Astrocyte of the spinal cord (primary cell): ENCODE measurements at places on chromosomes 5 and 9.
A peak's percentile ranks its signal among the peaks of the same experiment; 100 is the strongest.

GRCh38 chr5:77990020-77990419 lies 213.9 kb upstream of the TBCA start:
- DNase-seq = no peak

- DNase-seq = no peak
These were observed 36.1 kb upstream of the COL5A1 start for GRCh38 chr9:134605351-134605965.

- DNase-seq = no peak
These were observed 61.0 kb downstream of the FBXO4 start for GRCh38 chr5:41985945-41986695.

- no peak for DNase-seq
These were observed 120.4 kb downstream of the EBF1 start for GRCh38 chr5:158979290-158979689.

- peak; percentile 96 for DNase-seq
These were observed 57.3 kb downstream of the ARSB start for GRCh38 chr5:78927657-78928282.

GRCh38 chr9:125889476-125890419 lies 142.6 kb downstream of the PBX3 start:
- DNase-seq = peak; percentile 57

DNA sequence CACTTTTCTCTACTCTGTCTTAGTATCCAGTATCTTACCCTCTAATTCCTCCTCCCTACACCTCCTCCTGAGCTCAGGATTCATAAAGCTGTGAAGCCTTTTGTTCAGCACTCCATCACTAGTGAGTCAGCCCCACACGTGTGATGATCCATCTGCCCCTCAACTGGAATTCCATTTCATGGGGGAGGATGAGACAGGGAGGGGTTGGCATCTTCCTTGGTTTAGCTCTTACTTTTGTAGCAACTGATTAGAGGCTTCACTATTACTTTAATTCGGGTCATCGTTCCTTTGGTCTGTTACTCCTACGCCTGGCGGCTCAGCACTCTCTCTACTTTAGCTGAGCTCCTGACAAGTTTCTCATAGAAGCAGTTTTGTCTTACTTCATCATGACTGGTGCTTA lies 11.8 kb downstream of the BTNL8 start:
- no peak for DNase-seq

DNA sequence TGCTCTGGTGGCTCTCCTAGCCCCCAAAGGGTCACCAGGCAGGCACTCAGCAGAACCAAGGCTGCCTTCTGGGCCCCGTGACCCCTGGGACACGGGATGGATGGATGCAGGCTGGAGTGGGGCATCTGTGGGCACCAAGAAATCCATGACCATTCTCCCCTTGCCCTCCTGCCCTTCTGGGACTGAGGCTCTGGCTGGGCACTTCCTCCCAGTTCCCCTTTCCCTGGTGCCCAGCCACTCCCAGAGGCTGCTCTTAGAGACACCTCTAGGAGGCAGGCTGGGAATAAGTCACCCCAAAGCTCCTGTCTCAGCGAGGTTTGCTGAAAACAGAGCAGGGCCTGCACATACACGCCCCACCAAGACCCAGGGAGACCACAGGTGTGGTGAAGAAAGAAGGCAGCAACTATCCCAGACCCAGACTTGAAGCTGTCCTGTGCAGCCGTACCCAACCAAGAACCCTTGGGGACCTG lies 943 bp downstream of the STING1 start:
- DNase-seq = no peak

DNA sequence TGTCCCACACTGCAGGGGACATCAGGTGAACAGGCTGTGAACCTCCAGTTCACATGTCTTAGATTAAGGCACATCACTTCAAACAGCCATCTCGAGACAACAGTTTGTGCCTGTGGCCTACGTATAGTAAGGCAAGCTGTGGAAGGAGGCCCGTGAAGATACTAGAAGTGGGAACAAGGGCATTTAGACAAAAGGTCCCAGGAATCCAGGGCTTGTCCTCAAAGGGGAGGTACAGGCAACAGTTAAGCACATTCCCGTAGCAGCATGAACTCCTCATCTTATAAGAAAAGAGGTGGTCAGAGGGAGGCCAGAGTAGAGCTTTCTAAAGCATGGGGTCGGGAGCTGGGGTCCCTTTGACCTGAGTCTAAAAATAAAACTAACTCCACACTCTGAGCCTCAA lies 122.5 kb upstream of the TRPM3 start:
- DNase-seq = no peak

GRCh38 chr5:98604721-98605425 lies 168.6 kb upstream of the RGMB start:
- DNase-seq = peak; percentile 87

DNA sequence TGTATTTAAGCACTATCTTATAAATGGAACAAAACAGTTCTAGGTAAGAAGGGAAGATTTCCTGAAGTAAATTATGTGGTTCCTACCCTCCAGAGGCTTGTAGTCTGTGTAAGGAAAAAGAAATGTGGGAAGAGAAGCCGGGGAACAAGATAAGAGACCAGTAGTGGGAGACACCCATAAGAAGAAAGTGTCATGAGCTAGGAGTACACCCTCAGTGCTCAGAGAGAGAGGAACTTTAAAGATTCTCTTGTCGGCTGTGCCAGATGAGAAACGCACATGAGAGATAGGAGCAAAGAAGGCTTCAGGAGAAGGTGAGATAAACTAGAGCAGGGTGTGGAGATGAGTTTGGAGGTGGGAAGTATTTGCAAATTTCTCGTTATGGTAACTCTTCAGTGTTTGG lies 18.1 kb downstream of the SLC36A1 start:
- DNase-seq = no peak

DNA sequence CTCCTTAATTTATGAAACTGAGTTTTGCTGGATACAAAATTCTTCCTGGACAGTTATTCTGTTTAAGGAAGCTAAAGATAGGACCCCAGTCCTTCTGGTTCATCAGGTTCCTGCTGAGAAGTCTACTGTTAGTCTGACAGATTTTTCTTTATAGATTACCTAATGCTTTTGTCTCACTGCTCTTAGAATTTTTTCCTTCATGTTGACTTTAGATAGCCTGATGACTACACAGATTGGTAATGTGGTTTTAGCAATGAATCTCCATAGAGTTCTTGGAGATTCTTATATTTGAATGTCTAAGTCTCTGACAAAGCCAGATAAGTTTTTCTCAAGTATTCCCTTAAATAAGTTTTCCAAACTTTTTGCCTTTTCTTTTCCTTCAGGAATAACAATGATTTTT lies 419.7 kb downstream of the CDH10 start:
- peak; percentile 30 for DNase-seq

DNA sequence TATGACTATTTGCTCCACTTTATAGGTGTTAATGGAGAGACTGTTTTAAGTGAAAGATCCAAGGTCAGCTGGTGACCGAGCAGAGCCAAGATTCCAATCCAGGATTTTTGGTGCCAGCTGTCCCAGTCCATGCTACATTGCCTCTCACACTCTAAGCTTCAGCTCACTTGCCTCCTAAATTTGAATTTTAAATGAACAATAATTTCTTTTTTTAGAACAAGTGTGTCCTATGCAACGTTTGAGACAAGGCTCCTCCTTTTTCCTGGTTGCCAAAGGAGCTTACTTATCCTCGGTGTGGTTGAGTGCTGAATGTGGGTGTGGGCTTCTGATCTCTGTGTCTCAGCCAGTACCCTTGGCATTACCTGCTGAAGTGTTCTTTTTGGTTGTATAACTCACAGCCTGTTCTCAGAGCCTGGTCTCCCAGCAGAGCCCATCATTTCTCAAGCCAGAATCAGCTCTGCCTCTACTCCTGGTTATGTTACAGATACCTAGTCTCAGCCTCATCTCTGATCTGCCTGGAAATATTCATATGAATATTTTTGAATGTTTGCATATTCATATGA lies 4.0 kb upstream of the PRRC1 start:
- DNase-seq = no peak

- DNase-seq = no peak
These were observed 317.9 kb upstream of the ITGA1 start for GRCh38 chr5:52469835-52470234.

GRCh38 chr5:159515909-159516415 lies 185.7 kb upstream of the IL12B start:
- DNase-seq = peak; percentile 75

GRCh38 chr9:89603767-89604665 lies 796 bp upstream of the GADD45G start:
- peak; percentile 45 for DNase-seq

DNA sequence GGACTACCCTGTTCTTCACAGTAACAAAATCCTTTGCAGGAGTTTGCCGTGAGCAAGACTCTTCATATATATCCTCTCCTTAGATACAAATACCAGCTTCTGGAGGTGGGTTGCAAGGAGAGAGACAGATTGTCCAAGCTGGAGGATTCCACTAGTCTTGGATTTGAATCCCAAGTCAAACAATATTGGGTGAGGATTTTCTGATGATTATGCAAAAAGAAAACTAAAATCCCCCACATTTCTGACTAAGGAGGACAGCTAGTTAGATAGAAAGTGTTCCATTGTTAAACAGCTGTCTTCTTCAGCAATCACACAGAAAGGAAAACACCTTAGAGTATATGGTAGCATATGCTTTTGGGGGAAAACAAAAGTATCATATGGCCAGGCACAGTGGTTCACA lies 54.2 kb downstream of the KLF4 start:
- DNase-seq = no peak
